Activated CD4-positive, alpha-beta T cell treated with anti-CD3 and anti-CD28 coated beads, Interleukin-10, Interleukin-2, amounts not matched to agents 100 ng/mL and 50 ng/mL, durations not matched to agents 16 hours and 8 hours (primary cell): ENCODE measurements at places on chromosomes 1 and 21.

DNA sequence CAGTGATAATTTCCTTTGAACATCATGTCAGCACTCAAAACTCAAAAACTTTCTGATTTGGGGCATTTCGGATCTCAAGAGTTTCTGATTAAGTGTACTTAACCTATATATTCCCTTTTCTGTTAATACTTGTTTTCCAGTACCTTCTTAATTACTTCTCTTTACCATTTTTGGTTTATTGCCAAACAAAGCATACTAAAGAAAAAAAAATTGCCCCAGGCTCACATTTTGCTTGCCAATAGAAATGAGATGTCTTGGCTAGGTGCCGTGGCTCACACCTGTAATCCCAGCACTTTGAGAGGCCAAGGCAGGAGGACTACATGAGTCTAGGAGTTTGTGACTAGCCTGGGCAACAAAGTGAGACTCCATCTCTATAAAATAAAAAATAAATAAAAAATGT is 4.8 kb downstream of the PSMD4 start:
- DNase-seq = no peak

DNA sequence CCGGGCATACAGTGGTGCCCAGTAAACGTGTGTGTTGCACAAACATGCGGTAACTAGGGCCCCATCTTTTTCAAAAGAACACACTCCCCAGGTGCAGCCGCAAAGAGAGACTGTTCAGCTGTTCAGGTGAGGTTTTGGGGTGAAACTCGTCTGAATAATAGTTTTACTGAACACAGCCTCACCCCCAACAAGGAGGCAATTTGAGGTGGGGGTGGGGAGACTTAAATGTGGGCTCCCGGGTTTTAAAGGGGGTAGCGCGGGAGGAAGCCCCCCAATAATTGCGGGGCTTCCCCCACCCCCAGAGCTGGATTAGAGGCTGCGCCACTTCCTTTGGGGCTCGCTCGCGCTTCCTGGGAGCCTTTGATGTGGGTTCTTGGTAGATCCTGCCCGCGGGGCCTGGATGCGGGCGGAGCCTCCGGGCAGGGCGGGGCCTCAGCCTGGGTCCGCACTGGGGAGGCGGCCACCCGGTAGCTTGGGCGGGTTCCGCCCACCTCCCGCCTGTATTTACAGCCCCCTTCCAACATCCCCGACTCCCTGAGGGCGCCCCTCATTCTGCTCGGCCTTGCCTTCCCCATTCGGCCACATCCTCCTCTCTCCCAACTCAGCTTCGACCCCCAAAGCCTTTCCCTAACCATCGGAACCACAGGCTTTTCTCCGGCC is 6.4 kb upstream of the EPHA2 start:
- peak; percentile 49 for DNase-seq

GRCh38 chr1:185358957-185359356 is 41.9 kb upstream of the IVNS1ABP start:
- DNase-seq = no peak

DNA sequence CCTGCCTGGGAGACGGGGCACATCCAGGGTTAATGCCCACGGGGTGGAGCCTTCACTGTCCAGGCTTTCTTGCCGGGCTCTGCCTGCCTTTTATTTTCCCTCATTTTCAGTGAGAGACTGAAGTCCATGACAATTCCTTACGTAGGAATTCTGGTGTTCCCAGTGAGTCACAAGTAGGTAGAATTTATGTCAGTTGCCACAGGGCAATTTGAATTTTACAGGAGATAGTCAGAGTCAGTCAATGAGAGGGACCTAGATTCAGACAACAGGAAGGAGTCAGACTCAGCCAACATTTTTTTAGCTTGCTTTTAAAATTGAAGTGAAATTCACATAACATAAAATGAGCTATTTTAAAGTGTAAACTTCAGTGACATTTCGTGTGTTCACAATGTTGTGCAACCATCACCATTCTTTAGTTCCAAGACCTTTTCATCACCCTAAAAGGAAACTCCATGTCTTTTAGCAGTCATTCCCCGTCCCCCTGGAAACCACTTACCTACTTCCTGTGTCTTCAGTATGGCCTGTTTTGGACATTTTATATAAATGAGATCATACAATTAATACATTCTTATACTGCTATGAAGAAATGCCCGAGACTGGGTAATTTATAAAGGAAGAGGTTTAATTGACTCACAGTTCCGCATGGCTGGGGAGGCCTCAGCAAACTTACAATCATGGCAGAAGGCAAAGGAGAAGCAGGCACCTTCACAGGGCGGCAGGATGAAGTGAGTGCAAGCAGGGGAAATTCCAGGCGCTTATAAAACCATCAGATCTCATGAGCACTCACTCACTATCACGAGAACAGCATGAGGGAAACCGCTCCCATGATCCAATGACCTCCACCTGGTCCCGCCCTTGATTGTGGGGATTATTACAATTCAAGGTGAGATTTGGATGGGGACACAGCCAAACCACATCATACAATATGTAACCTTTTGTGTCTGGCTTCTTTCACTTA is 14.6 kb downstream of the AJAP1 start:
- no peak for DNase-seq

DNA sequence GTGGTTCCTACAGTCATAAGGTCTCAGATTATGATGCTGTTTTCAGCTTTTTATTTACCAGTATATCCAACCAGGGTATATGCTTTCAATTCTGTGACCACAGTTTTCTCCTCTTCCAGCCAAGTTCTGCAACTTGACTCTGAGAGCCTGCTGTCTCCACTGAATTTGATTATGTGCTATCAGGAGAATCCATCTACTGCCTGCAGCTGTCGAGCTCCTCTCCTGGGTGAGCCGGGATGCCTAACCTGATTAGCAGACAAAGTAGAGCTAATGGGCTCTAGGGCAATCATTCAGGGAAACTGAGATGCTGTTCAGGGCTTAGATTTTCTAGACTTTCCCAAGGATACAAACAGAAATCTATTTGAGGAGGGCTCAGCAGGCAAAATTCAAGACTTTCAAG is 271.5 kb upstream of the BEND5 start:
- no peak for DNase-seq

DNA sequence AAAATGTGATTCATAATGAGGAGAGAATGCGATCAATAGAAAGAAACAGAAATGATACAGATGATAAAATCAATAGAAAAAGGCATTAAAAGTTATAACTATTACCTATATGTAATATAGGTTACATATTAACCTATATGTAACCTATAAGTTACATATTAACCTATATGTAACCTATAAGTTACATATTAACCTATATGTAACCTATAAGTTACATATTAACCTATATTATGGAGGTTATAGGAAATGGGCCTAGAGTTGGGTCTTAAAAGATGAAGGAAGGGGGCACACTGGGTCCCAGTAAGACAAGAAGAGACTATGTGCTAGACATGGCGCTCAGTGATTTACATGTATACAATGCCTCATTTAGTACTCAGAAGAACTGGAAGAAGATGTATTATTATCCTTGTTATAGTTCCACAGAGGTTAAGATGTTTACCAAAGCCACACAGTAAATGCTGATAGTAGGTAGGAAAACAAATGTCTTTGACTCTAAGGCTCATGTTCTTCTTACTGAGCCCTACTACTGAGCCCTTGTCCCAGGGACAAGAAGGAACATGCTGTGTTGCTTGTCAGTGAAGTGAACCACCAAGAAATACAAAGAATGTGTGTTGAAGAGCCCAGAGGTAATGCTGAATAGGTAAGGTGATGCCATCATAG is 444.6 kb upstream of the PLXNA2 start:
- DNase-seq = no peak

DNA sequence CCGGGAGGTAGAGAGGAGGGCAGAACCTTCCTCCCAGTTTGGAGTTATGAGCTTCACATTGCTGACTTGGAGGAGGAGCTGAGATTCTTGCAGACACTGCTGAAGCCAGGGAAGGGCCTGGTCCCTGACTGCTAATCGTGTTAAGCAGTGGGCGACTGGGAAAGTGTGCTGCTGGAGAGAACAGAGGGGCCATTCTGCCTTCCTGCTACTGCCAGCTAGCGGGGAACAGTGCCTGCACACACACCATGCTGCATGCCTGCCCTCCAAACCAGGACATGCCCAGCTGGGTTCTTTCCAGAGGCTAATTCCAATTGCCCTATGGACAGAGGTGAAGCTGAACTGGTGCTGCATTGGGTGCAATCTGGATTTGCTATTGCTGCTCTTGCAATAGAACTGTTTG is 281.4 kb downstream of the AJAP1 start:
- DNase-seq = no peak

- DNase-seq = no peak
Measured at GRCh38 chr1:39646232-39647081, 7.0 kb upstream of the HEYL start.

- peak; percentile 33 for DNase-seq
Measured at GRCh38 chr1:2229911-2230731, 2.0 kb downstream of the SKI start.

GRCh38 chr1:93345633-93346420 is at the start of gene DR1:
TSS of gene DR1 (plus strand) at chr1:93345907. CDS start at chr1:93346646, 739 bp downstream.
- DNase-seq = peak; percentile 96

GRCh38 chr1:157249739-157250138 is 111.5 kb upstream of the ETV3 start:
- no peak for DNase-seq

DNA sequence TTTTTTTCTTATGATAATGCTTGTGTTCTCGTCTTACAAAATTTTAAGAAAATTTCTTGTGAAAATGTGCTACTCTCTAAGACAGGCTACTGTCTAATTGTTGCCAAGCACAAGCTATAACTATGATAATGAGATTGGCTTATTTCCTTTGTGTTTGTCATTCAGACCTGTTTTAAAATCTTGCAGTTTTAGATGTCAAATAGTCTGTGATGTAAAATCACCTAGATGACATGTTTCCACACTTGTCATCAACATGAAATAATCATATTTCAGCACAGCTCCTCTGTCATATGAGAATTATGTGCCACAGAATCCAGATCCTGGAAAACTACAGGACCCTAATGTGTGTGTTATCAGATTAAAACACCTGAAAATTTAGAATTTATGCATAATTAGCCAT is 539.7 kb downstream of the USP25 start:
- DNase-seq = no peak

- no peak for DNase-seq
Measured at GRCh38 chr1:217717959-217718358, 86.8 kb downstream of the SPATA17 start.

- no peak for DNase-seq
Measured at GRCh38 chr1:100769906-100770646, 50.5 kb downstream of the VCAM1 start.

DNA sequence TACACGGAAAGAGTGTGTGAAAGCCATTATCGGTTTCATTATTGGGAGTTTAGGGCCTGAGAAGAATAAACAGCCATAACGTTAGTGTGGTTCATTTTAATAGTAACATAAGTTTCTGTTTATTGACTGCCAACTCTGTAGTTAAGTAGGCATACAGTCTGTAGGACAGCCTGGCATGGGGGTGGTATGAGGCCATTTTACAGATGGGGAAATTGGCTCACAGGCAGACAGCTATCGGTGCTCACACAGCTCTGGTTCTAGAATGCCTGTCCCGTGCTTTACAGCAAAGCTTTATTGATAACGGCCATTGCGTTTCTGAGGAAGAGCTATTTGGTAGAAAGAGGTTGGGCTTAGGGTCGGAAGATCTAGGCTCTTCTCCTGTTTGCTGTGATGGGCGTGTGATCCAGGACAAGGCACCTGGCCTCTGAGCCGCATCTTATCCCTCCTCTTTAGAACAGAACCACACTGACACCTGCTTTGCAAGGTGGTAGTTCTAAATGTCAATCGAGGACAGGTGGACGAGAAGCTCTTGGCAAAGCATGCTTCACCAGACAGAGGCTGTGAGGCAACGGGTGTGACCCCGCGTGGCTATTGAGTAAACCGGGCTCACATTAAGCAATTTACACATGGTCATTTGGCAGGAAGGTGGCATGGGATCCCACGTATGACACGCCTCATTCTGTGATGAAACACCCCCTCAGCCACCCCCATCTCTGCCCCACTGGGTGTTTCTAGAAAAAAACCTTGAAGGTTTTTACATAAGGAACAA is 14.9 kb downstream of the ETS2 start:
- no peak for DNase-seq

DNA sequence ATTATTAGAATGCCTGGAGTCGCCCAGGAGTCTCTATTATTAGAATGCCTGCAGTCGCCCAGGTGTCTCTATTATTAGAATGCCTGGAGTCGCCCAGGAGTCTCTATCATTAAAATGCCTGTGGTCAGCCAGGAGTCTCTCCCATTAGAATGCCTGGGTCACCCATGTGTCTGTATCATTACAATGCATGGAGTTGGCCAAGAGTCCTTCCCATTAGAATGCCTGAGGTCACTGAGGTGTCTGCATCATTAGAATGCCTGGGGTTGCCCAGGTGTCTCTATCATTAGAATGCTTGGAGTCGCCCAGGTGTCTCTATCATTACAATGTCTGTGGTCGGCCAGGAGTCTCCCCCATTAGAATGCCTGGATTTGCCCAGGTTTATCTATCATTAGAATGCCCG is 66.9 kb downstream of the RNF187 start:
- no peak for DNase-seq

DNA sequence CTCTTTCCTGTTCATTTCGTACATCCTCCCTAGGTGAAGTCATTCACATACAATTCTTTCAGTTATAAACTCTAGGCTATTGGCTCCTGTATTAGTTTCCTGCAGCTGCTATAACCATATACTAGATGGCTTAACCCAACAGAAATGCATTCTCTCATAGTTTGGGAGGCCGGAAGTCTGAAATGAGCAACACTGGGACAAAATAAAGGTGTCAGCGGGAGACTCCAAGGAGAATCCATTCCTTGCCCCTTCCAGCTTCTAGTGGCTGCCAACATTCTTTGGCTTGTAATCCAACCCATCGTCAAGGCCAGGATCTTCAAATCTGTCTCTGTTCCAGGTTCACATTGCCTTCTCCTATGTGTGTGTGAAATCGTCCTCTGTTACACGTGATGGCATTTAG is 71.3 kb downstream of the TOR3A start:
- no peak for DNase-seq

DNA sequence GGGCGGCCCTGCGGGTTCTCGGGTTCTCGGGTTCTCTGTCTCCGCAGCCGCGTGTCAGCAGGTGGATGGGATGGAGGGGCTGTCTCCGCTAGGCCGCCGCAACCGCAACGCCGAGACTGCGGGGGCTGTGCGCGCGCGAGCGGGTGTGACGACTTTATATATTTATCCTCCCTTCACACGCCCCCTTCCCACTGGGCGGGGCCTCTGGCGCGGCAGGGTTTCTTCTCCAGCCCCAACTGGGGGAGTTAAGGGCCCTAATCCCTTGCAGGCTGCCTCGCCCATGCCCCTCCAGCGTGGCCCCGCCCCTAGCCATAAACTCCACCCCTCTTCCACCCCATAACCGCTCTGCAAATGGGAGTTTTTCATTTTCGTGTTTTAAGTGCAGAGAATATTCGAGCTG is 3.4 kb downstream of the IGSF21 start:
- no peak for DNase-seq

DNA sequence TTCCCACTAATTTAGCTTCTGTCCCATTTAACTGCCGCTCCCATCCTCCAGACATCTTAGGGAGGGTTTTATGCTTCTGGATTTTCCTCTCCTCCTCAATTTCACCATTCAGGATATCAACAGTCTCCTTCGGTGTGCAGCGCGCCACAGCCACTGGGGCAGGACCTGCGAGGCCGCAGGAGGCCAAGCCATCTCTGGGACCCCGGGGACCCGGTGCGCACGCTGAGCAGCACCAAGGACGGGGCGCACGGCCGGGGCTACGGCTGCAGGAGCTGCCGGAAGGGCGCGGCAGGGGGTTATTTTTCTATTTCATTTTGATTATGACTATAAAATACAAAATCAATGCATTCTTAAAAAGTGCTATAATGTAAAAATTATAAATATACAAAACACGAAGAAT is 1238.4 kb upstream of the NCAM2 start:
- DNase-seq = no peak
